ENCODE measurements at places on chromosomes 6 and 20.

DNA sequence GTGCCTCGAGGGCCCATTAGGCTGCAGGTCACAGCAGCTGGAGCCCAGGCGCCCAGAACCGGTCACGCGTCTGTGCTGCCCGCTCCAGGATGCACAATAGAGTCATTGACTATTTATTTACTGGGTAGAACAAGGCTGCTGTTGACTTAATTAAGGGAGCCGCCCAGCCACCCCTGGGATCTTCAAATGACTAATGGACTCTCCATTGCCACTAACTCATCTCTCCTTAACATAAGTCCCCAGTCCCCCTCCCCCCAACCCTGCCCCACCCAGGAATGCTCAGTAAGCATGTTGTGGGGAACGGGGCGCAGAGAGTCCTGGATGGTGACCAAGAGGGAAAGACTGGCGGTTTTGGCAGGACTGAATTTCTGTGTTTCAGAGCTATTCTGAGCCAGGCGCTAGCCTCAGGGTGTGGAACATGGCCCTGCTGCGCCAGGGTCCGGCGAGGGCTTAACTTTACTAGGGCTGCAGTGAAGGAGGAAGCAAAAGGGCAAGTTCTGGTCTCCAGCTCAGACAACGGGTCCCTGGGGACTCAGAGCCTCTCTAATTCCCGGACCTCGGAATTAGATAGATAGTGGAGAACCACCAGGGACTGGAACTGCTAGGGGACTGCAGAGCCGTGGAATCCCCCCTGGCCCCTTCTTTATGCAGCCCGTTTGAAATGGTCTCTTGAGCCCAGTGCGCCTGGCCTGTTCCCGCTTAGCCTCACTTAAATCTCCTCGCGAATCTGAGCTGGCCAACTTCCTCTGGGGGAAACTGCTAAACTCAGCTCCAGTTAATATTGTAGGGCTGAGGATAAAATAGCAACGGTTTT, 1.5 kb upstream of the GRIK2 start:
- DNase-seq: no peak

- no peak for DNase-seq
Measured at GRCh38 chr6:36126553-36127458, 3.5 kb upstream of the MAPK13 start.

- DNase-seq: no peak
Measured at GRCh38 chr6:38170666-38171355, 351.3 kb downstream of the ZFAND3 start.

DNA sequence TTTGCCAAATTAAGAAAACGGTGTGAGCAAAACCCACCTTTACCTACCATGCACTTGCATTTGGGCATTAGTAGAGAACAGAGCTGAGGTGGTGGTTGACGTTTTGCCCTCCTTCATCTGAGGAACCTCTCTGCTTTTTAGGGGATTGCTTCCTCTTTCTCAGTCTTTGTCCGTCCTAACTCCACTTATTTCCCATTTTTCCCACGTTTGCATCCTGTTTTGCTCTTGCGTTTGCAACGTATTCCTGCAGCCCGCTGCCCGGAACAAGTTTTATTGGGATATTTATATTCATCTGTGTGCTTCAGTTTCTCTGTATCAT, 374 bp upstream of the SERINC1 start:
- DNase-seq: no peak

DNA sequence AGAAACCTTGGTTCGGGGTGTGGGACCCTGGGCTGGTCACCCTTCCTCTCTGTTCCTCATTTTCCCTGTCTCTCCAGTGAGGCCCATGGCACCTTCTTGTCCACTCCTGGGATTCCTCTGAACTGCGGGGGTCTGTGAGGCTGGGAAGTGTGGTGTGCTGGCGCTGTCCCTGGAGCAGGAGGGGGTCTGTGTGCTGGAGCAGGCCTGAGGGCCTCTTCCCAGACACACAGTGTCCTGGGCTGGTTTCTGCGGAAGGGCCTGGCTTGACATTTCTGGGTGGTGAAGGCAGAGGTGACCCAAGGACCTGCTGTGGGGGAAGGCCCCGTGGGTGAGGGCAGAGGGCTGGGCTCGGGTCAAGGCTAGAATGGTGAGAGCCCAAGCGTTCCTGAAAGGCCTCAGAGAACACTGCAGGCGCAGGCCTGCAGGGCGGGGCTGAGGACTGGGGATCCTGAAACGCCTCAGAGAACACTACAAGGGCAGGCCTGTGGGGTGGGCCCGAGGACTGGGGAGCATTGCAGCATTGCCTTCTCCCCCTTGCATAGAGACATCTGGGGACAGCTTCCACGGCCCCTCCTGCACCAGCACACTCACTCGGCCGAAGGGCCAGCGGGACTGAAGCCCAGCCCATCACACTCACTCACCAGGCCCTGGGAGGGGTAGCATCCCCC, 10.6 kb upstream of the BAK1 start:
- DNase-seq: no peak

DNA sequence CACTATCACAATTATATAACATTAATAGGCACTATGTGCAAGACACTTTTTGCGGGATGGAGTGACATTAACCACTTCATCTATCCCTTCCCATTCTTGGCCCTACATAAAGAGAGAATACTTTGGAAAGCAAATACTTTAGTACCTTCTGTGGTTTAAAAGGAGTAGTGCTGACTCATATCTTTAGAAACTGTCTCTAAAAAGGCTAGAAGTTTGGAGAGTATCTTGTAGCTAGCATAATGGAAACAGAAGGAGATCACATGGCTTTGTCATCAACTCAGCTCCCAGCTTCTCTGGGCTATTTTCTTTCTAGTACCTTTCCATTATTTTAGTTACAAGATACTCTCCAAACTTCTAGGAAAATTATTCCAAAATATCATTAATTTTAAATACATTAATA, 157.5 kb downstream of the ADGRG6 start:
- no peak for DNase-seq

DNA sequence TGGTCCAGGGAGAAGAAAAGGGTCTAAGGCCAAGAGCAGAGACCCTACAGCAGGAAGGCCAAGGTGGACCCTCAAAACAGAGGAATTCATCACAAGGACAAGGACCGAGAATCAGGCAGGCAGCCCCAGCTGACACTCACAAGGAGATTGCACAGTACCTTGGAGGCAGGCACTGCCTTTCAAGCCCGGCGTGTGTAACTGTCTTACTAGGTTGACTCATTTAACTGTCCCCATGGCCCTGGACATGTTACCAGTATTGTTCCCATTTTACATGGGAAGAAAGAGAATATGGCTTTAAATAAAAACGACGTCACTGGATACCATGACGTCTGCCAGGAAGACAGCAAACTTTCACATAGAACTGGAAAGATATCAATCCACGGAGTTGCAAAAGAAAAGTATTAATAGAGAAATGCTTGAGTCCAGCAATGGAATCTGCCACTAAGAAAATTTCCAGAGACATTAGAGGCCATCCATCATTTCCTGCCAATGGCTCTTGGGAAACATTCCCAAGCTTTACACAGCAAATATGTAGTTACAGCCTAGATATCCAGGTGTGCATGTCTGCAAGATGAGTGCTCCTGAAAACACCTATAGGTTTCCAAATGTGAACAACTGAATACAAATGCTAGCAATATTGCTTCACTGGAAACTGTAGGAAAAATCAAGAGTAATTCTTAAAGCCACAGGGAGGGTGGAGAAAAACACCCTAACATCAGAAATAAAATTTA, 111.5 kb upstream of the RPS6KA2 start:
- DNase-seq: no peak

- no peak for DNase-seq
Measured at GRCh38 chr20:5313916-5314315, 2.8 kb downstream of the PROKR2 start.

DNA sequence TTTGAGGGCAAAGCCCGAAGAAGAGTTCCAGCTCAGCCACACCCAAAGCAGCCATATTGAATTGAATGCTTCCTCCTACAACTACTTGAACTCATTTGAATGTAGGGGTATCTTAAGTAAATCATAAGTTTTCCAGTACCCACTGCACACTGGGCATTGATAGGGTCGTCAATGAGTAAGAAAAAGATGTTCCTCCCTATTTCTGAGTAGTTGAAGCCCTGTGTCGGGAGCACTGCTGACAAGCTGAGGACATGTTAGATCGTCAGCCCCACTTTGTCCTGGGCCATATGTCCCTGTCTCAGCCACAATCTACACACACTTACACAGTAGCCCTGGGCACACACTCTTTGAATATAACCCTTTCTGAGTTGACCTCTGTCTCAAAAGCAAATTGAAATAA, 105.7 kb downstream of the ARHGAP18 start:
- DNase-seq: no peak

DNA sequence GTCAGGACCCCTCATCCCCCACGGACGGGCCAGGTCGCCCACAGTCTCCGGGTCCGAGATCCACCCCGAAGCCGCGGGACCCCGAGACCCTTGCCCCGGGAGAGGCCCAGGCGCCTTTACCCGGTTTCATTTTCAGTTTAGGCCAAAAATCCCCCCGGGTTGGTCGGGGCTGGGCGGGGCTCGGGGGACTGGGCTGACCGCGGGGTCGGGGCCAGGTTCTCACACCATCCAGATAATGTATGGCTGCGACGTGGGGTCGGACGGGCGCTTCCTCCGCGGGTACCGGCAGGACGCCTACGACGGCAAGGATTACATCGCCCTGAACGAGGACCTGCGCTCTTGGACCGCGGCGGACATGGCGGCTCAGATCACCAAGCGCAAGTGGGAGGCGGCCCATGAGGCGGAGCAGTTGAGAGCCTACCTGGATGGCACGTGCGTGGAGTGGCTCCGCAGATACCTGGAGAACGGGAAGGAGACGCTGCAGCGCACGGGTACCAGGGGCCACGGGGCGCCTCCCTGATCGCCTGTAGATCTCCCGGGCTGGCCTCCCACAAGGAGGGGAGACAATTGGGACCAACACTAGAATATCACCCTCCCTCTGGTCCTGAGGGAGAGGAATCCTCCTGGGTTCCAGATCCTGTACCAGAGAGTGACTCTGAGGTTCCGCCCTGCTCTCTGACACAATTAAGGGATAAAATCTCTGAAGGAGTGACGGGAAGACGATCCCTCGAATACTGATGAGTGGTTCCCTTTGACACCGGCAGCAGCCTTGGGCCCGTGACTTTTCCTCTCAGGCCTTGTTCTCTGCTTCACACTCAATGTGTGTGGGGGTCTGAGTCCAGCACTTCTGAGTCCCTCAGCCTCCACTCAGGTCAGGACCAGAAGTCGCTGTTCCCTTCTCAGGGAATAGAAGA, 978 bp downstream of the HLA-A start:
- no peak for DNase-seq

DNA sequence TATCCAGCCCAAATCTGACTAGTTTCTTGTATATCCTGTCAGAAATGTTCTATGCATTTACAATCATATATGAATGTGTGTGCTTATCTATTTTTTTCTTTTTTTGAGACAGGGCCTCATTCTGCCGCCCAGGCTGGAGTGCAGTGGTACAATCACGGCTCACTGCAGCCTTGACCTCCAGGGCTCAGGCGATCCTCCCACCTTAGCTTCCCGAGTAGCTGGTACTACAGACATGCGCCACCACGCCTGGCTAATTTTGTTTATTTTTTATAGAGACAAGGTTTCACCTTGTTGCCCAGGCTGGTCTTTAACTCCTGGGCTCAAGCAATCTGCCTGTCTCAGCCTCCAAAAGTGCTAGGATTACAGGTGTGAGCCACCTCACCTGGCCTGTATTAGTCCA, 3.0 kb upstream of the RAB44 start:
- no peak for DNase-seq

- DNase-seq: no peak
Measured at GRCh38 chr6:127586372-127586771, 9.4 kb downstream of the C6orf58 start.

DNA sequence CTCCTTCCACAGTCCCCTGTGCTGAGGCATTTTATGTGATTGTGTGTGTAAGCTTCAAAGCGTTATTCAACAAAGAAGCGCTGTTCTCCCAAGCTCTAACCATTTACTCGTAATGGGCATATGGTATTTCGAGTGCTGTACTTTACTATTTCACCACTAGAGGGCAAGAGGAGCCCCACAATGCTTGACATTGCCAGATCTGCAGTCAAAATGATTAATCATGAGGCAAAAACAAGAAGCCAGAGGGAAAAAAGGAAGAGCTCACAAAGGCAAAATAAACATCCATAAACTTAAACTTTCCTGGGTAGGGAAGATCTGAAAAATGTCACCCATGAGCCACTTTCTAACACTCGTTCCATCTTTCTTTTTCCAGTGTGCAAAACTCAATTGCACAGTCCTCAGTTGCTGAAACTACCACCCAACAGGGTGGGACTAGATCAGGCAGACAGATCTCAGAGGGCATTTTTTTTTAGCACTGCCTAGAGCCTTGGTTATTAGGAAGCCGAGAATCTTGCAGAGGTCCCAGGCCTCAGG, 215.0 kb upstream of the PLCB4 start:
- peak; percentile 73 for DNase-seq

GRCh38 chr6:102204351-102204750, 810.8 kb downstream of the GRIK2 start:
- DNase-seq: no peak

DNA sequence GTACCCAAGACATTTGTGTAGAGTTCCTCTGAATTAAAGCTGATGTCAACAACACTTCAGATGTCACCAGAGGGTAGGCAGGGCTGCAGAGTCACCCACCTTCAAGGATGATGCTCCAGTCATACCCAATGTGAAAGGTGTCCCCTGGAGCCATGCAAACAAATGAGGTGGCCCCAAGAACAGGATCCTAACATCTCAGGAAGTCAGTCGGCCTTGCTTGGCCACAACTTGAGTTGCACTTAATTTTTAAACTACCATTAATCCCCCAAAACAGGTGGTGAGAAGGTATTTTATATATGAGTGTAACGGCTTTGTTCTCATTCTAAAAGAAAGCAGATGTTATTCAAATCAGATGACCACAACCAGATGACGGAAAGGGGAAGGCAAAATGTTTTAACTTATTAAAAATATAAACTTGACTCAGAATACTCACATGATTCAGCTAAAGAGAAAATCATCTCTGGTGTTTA, 21.1 kb upstream of the SERPINB1 start:
- DNase-seq: no peak

GRCh38 chr20:8368670-8369069, 236.6 kb downstream of the PLCB1 start:
- DNase-seq: no peak

GRCh38 chr6:133809406-133809805, 79.5 kb upstream of the TCF21 start:
- peak; percentile 56 for DNase-seq

DNA sequence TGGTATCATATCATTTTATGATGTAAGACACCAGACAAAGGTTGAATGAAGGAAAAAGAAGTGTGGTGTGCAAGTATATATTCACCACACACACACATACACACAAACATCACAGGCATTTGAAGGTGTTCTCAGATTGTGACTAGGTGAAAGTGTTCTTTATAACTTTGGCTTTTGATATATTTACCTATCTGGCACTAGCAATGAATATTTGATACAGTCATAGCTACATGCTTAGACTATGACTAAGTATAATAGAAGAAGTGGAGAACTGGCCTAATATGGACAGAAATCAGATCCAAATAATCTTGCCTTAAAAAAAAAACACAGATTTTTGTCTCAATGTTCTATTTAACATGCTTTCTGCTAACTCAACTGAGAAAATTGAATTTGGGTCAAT, 809.9 kb downstream of the KIF16B start:
- DNase-seq: no peak

GRCh38 chr6:14709066-14709670, 536.7 kb upstream of the JARID2 start:
- DNase-seq: no peak
